ENCODE measurements at places on chromosomes 12 and 14. TPM values are rescaled to one million over a fixed set of nuclear protein-coding genes. Genes with fewer than 3 reads are reported as not detected.

Gene HOXC13
- not detected for total RNA-seq

Gene ACOT6
- total RNA-seq, result not detected

Gene TAPBPL
- 13.5 TPM for total RNA-seq

Gene CCDC196
- total RNA-seq, result not detected

Gene GPR84
- total RNA-seq, result not detected

Gene FSCB
- total RNA-seq, result not detected

- no peak for DNase-seq
Observed at GRCh38 chr14:92797935-92798653, 4.0 kb downstream of the GOLGA5 start.

DNA sequence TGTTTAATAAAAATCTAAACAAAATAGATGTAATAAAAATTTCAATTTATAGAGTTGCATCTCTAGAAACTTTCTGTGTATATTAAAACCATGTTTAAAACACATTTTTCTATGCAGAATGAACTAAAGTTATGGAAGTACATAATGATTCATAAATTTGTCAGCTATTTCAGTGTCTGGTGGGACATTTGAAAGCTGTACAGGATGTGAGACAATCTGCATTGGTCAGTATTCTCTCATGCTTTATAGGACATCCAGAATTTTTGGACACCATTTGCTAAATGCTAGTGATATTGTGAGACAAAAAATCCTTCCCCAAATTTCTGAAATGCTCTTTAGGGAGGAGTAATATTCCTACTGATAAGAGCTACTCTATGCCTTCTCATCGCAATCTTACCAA, 13.3 kb downstream of the GPR135 start:
- DNase-seq, result no peak

GRCh38 chr12:124426594-124427555, 132.0 kb downstream of the RFLNA start:
- no peak for DNase-seq

- DNase-seq, result no peak
Observed at GRCh38 chr12:66572845-66573244, 106.0 kb downstream of the GRIP1 start.

GRCh38 chr12:18332173-18332572, 70.9 kb downstream of the PIK3C2G start:
- DNase-seq, result no peak

- peak; percentile 27 for DNase-seq
Observed at GRCh38 chr12:25155022-25155576, 39.9 kb downstream of the DNAI7 start.

DNA sequence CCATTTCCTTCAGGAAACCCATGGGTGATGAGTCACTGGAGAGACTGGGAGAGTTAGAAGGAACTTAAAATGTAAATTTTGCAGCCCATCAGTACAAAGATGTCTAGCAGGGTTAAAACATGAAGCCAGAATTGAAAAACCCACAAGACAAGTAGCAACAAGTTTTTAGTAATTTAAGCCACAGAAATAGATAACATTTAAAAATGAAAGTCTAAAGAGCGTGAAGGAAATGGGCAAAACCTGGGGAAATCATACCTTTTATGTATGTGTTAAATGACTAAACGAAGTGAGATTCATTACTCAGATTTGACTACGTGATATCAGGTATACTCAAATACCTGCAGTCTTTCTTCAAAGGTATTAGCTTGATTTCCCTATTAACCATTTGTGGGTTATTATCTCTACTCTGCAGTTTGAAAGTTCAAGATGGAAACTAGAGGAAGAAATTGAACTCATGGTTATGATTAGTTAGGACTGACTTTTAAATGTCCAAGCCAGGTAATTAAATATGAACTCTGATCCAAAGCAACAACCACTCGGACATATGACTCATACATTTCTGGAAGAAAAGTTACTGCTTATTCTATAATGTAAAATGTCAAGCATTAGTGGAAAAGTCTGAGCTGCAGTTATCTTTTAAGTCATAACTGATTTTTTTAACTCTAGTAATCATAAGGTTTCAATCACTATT, 84.1 kb downstream of the ITPR2 start:
- peak; percentile 71 for DNase-seq

DNA sequence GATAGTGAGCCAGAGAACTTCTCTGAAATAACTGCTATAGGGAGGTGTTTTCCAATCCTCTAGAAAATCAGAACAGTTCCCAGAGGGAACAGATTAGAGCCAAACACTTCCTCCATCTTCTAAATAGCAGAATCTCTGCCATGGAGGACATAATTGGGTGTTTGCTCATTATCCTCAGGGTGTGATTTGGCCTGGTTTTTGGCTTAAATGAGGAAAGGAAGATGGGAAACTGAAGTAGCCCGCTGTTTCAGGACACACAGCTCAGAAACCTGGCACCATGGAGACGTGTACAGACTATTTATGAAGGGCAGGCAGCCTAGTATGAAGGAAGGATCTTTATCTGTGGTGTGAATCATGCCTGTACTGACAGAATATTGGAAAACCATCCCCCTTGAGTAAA, 231.7 kb upstream of the PRKD1 start:
- DNase-seq, result no peak

GRCh38 chr14:95282354-95282985, 37.2 kb downstream of the CLMN start:
- no peak for DNase-seq

DNA sequence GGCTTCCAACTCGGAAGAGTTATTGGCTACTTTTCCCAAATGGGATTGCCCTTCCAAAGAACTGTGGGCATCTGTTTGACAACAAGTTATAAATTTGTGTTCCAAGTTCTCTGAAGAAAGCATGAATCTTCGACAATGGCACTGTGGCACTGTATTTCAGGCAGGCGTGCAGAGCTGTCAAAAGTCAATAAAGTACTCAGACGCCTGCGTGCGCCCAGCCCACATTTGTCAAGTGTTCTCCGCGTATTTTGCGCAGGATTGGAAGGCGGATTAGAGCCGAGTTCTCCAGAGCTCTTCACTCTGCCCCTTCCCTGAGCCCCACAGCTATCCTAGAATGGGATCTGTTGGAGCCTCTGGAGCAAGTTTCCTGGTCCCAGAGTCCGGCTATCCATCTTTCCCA, 103.2 kb downstream of the SLC25A47 start:
- DNase-seq, result no peak

DNA sequence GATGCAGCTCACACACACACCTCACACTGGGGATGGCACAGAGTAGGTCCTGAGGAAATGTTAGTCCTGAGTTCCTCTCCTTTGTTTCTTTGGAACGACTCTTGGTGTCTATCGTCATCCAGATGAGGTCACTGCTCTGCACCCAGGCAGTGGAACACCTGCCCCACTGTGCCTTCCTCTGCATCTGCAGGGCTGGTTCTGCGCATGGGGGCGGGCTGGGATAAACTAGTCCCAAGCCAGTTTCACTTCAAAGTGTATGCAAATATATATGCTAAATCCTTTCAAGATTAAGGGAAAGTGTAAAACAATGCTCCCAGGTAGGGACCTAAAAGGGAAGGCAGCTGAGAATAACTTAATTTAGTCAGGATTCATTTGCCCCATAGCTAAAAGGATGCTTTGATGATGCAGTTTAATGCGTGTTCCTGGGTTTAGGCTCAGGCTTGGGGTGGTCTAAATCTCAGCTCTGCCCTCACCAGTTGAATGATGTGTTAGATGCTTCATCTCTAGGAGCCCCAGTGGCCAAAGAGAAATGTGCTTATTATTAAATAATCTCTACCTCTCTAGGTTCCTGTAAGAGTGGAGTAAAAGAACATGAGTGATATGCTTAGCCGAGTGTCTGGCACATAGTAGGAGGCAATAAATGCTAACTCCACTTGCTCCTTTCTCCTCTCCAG, 47.1 kb upstream of the OVCH1 start:
- no peak for DNase-seq

GRCh38 chr14:64811676-64812075, 68.0 kb downstream of the SPTB start:
- DNase-seq, result peak; percentile 51

DNA sequence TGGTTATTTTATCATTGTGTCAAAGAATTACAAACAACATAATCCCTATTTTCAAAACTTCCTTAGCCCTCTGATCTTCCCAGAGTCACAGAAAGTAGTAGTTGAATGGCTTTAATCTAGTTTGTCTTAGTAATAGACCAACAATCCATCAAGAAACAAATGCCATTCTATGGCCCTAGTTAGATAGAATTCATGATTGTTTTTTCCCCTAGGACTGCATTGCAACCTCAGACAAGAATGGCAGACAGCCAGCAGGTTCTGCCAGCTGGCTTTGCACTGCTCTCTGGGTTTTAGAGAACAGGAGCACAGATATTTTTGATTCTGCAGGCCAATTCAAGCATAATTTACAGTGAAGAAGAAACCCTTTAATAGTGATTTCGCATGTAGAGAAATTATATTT, 33.8 kb downstream of the SYT1 start:
- DNase-seq, result peak; percentile 58

DNA sequence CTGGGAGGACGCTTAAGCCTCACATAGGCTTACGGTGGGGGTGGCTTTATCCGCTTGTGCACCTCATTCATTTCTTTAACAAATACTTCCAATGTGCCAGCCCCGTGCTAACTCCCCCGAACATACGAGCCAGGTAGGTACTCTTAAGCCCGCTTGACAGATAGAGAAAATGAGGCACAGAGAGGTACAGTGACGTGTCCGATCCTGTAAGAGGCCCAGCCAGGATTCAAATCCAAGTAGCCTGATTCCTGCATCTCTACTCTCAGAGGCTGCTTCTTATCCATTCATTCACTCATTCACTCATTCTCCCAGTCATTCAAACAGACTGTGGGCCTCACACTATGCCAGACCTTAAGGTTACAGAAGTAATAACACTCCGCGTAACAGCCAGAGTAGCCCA, 477 bp downstream of the OAS3 start:
- no peak for DNase-seq

GRCh38 chr14:40004871-40005500, 572.8 kb upstream of the FBXO33 start:
- DNase-seq, result no peak

DNA sequence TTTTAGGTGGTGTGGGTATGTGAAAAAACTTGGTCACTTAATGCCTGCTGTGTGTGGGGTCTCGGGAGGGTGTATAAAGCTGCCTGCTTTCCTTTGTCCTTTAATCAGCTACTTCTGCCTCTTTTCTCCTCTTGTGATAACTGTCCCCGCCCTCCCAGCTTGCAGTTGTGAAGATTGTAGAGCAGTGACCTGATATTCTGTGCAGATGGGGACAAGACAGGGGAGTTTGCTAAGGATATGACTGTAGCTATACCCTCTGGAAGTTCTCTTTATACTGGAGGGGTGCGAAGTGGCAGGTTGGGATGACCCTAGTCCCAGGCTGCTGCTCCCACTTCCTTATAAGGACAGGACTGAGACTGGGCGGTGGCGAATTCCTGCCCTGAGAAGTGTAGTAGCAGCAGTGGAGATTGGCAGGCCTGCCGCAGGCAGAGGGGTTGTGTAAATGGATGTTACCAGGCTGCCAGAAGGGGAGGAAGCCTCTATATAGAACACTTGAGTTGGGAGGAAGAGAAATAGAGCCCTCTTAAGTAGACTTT, 835 bp downstream of the MYL6 start:
- DNase-seq, result peak; percentile 65

Measured in dermis microvascular lymphatic vessel endothelial cell (primary cell).